SW 1271 (cell line): ENCODE measurements at places on chromosomes 16 and 17.

DNA sequence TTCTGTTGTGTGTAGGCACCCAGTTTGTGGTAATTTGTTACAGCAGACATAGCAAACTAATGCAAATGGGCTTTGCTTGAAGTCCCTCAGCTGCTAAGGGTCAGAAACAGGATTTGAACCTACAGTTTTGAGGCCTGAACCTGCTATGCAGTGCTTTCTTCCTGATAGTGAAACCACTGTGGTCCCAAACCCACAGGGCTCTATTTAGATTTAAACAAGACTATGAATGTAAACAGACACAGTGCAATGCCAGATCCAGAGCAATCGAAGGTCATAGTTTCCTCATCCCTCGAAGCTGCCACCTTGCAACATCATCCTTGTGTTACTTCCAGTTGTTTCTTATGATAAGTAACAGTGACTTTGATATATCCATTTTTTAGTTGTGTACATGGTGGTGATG lies 630.2 kb downstream of the WWOX start:
- no peak for DNase-seq

DNA sequence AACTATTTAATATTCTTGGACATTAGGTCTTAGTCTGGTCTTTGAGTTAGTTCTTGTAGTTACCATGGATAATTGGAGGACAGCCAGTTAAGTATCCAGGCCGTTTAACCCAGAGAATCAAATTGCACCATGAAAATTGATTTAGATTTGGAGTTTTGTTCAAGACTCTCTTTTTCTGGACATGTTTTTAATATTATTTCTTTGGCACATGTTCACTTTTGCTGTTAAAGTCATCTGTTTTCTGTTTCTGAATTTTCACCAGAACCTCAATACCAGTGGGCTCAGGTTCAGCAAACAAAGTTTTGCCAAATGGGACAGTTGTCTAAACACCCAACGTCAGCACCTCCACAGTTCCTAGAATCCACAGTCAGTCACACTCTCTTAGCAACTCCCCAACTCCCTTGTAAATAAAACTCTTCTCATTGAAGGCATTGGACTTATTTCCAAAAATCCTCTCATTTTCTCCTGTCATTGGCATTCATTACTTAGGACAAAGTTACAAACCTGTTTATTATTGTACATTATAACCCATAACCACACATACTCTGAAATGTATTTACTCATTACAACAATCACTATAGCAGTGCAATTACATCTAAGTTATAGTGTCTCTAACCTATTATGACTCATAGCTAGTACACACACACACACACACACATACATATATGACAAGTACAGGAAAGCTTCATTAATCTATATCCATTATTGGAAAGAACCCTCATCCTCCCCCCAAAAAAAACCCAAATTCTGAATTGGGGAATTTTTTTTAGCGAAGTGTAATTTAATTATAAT lies 33.5 kb upstream of the DNAH9 start:
- DNase-seq, result no peak

- DNase-seq, result no peak
Observed at GRCh38 chr17:8695241-8695640, 49.4 kb downstream of the CCDC42 start.

- no peak for DNase-seq
Observed at GRCh38 chr17:11814655-11815262, 182.5 kb downstream of the ZNF18 start.

GRCh38 chr17:82092995-82093751 lies 4.9 kb downstream of the FASN start:
- DNase-seq, result no peak

DNA sequence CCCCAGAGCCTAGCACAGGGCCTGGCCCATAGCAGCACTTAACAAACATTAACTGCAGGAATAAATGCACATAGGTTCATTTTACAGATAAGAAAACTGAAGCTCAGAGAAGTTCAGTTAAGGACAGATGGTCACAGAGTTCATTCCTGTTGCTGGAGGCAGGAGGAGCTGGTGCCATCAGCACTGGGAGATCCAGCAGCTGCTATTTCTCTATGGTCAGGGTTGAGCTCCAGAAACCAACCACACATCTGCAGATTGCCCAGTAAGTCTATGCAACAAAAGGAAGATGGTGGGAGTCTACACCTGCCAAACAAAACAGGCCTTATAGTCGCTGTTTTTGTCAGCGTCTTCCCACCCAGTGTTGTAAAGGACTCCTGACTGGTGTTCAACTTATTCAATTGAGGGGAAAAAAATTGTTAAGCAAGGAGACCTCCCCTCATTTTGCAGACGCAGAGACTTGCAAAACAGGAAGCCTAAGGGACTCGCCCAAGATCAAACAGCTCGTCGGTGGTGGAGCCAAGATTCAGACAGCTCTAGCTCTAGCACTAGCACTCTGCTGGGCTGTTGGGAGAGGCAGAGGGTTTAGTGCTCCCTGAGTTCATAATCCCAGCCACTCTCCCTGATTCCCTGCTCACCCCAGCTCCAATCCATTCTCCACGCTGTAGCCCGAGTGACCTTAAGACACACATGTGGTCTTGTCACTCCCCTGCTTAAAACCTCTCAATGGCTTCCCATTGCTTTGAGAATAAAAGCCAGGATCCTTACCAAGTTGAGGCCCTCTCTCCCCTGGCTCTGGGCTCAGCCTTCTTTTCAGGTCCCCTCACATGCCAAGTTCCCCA lies 9.0 kb downstream of the NOG start:
- no peak for DNase-seq

DNA sequence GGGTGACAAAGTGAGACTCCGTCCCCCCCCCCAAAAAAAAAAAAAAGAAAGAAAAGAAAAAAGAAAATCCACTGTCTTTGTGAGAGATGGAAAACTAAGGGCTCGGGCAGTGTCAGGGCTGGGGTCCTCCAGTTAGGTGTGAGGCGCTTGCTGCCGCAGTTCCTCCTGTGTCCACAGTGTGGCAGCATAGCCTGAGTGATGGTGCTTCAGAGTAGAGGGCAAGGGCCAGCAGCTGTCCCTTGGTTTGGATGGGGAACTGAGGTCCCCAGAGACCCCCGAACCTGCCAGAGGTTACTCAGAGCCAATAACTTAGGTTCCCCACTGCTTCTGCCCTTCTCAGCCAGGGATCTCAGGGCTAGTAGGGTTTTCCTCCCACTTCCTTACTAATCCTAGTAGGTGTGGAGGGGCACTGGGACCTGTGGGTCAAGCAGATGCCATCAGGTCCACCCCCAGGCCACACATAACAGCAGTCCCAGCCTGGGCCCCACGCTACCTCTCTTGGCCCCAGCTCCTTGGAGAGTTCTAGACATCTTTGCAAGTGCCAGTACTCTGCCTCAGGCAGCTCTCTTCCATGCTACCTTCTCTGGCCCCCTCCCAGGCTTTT lies 7.9 kb upstream of the LLGL1 start:
- DNase-seq, result peak; percentile 35

GRCh38 chr16:14366974-14367707 lies 262.9 kb downstream of the PARN start:
- no peak for DNase-seq

GRCh38 chr16:70592106-70592571 lies 54.2 kb upstream of the IL34 start:
- DNase-seq, result no peak

GRCh38 chr17:19750020-19750572 lies 2.0 kb upstream of the ALDH3A1 start:
- no peak for DNase-seq

DNA sequence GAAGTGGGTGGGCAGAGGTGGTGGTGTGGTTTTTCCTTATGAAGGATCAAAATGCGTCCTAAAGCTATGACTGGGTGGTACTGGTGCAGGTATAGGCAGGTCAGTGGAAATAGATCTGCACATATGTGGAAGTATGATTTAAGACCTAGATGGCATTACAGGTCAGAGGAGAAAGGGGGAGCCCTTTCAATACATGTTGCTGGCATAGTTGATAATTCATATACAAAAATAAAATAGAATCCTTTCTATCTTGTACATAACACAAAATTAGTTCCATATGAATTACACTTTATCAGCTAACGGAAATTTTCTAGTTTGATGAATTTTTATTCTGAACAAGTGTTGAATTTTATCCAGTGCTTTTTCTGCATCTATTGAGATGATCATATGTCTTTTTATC lies 20.8 kb upstream of the PIK3R5 start:
- no peak for DNase-seq

GRCh38 chr17:42055496-42055895 lies 5.1 kb upstream of the C17orf113 start:
- DNase-seq, result no peak

DNA sequence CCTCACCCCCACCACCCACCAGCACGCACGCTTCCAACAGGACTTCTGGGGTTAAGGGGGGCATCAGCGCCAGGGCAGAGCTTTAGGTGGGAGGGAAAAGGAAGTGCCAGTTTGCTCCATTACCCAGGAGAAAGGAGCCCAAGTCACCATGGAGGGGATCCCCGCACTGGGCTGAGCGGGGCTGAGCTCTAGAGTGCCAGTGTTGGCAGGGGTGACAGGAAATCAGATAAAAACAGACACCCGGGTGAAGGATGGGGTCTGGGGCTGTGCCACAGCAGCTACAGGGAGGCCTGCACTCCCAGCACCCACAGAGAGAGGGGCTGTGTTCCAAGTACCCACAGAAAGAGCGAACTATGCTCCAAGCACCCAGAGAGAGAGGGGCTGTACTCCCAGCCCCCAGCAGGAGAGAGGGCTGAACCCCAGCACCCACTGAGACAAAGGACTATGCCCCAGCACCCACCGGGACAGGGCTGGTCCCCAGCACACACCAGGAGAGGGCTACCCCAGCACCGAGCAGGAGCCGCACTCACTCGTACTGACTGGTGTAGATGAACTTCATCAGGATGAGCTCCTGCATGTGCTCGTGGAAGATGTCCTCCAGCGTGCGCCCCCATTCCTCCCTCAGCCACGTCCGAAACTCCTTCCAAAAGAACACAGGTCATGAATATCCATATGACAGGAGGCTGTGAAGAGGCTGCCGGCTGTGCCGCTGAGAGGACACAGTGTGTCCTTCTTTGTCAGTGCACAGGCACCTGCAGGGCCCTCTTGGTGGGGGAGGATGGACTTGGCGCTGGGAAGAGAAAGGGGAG lies 18.6 kb upstream of the C16orf95 start:
- no peak for DNase-seq

GRCh38 chr17:15912416-15912955 lies 32.4 kb upstream of the ADORA2B start:
- no peak for DNase-seq

DNA sequence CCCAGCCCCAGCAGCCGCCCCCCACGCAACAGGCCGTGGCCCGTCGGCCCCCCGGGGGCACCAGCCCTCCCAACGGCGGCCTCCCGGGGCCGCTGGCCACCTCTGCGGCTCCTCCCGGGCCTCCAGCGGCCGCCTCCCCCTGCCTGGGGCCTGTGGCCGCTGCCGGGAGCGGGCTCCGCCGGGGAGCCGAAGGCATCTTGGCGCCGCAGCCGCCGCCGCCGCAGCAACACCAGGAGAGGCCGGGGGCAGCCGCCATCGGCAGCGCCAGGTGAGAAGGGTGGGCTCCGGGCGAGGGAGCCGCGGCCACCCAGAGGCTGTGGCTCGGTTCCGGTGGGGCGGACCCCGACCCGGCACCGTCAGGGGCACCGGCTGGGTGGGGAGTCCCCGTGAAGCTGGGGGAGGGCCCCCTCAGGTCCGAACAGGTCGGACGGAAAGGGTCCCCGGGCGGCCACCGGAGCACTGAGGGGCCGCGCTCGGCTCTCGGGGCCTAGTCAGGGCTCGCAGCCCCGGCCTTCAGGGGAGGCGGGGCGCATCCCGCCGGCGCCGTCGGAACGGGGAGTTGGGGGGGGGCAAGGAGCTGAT lies 583 bp downstream of the ATXN2L start:
- no peak for DNase-seq

- DNase-seq, result no peak
Observed at GRCh38 chr16:17412221-17412620, 58.5 kb downstream of the XYLT1 start.

GRCh38 chr16:48591976-48592375 lies 18.0 kb downstream of the N4BP1 start:
- DNase-seq, result no peak

DNA sequence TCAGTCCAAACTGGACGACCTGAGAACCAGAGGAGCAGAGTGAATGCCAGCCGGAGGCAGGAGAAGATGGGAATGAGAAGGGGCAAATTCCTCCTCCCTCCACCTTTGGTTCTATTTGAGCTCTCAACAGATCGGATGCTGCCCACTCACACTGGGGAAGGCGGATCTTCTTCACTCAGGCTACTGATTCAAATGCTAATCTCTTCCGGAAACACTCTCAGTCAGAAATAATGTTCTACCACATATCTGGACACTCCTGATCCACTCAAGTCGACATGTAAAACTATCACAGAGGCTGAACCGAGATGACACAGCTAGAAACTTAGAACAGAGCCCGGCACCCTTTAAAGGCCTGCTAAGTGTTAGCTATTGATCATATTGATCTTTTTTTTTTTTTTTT lies 57.4 kb upstream of the GRIN2A start:
- no peak for DNase-seq

- no peak for DNase-seq
Observed at GRCh38 chr16:85853547-85854545, 45.1 kb upstream of the IRF8 start.

DNA sequence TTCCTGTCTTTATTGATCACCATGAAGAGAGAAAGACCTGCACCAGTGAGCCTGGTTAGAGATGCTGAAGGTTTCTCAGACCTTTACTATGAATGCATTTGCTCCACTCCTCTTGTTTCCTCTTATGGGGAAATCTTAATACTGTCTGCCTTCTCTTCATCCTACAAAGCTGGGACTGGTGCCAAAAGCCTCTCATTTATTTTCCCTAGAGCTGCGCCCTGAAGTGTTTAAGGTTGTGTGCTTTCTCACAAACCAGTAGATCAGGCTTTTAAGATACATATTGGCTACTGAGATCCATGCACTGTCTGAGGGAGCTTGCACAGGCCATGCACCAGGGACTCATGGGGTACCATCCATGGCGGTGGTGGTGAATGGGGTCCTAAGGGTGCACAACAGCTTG lies 286.1 kb upstream of the PMFBP1 start:
- no peak for DNase-seq

- no peak for DNase-seq
Observed at GRCh38 chr16:12259651-12260050, 283.1 kb downstream of the SNX29 start.

DNA sequence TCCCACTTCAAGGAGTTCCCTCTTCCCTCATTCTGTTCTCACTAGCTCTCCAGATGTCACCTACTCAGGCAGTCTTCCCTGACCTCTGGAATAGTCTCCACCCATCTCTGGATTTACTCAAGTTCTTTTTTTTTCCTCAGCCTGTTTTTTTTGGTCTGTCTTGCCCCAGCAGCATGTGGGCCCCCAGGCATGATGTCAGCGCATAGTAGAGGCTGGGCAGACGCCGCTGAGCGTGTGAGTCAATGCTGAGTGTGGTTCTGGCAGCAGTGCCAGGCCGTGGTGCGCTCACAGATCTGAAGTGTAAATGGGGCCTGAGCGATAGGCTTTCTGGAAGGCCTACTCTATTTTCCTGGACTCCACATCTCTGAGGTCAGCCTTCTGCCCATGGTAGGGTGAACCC lies 2.7 kb upstream of the KCNJ18 start:
- DNase-seq, result peak; percentile 67

- DNase-seq, result no peak
Observed at GRCh38 chr16:84753412-84754326, 53.9 kb downstream of the USP10 start.
